ENCODE measurements at places on chromosomes 13 and 19.

DNA sequence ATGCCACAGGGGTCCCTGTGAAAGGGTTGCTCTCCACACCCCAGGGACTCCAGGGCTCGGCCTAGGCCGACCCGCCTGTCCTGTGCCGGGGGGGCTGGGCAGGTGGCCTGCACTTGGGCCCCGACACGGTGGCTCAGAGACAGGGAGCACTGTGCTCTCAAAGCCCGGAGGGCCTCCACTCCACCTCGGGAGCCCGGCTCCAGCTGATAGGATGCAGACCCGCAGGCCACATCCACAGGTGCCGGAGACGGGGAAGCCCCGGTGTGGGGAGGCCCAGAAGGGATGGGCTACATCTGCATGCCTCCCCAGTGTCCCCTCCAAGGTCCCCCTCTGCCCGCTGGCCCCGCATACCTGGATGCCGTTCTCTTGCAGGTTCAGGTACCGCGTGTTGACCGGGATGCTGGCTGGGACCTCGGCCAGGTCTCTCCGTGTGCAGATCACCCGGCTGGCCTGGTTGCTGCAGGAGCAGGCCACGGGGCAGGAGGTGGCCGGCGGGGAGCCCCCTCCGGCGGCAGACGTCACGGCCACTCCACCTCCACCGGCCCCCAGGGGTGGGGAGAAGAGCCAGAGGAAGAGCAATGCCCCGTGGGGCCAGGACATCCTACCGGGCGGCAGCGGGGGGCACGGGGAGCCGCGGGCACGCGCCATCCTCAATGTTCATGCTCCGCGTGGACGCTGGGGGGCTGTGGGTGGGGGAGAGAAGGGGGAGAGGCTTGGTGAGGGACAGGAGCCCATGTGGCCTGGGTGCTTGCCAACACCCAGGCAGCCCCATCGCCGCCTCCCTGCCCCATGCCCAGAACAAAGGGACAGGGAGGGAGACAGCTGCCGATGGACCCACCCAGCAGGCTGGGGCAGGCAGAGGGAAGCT, 19.8 kb downstream of the LRRC4B start:
- no peak for DNase-seq

DNA sequence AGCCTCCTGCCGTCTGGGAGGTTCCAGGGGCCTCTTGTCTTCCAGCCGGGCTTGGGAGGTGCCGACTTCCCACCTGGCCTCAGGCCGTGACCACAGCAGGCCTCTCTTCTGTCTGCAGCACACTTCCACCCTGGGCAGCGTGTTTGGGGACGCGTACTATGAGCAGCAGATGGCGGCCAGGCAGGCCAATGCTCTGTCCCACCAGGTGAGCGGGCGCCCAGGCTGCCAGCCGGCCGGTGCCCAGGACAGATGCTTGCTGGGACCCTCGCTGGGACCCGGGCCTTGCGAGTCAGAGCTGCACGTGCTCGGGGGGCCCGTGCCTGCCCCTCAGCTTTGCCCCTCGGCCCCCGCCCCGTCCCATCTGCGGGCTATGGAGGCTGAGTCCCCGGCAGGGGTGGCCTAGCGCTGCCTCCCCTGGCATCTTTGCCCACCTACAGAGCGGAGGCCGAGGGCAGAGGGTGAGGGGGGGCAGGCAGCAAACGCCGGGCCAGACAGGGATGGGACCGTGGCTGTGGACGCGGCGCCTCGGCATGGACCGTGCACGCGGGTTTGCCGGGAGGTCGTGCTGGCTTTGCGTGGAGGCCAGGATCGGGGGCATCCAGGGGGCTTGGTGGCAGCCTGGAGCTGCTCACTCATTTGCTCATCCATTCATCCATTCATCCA, 16.2 kb downstream of the COMP start:
- DNase-seq, result no peak

DNA sequence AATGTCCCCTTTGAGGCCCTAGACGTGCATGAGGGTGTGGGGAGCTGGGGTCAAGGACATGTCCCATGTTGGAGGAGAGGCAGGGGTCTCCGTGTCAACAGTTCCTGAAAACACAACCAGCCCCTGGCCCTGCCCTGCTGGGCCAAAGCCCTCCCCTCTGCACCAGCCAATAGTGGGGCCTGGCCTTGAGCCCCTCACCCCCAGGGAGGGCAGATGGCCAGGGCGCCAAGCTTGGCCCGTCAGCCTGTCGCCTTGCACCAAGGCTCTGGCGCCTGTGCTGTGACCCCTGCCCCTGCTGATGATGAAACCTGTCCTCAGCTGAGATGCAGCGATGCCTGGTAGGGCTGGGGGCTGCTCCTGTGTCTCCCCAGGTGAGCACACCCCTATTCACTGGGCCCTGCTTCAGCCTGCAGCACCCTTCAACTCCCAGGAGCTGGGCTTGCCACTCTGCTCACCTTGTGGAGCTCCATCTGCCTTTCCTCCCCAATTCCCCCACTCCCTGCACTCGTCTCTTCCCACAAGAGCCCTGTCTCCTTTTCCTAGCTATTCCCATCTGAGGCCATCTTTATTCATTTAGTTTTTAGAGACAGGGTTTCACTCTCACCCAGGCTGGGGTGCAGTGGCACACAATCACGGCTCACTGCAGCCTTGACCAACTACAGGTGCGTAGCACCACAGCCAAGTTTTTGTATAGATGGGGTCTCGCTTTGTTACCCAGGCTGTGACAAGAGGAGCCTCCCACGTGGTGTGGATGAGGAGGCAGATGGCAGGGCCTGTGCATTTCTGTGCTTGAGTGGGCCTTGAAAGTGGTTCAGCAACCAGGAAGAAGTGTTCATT, 2.1 kb upstream of the HAMP start:
- no peak for DNase-seq

GRCh38 chr13:75432045-75432444, 49.9 kb downstream of the TBC1D4 start:
- DNase-seq, result no peak

- DNase-seq, result no peak
Measured at GRCh38 chr13:48249018-48249417, 16.0 kb downstream of the ITM2B start.

DNA sequence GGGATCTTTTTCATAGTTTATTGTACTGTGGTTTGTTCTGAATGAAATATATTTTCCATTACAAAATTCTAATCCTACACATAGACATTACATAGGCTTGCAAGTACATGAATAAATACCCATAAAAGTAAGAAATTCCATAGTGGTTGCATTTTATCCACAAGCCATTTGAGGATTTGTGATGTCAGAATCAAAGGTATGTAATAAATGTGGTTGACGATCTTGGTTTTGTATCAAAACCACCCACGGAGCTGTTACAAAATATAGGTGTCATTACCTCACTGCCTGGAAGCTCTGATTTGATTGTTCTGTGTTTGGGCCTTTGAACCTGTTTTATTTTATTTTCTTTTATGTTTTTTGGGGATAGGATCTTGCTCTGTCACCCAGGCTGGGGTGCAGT, 125.1 kb downstream of the NALCN start:
- no peak for DNase-seq

DNA sequence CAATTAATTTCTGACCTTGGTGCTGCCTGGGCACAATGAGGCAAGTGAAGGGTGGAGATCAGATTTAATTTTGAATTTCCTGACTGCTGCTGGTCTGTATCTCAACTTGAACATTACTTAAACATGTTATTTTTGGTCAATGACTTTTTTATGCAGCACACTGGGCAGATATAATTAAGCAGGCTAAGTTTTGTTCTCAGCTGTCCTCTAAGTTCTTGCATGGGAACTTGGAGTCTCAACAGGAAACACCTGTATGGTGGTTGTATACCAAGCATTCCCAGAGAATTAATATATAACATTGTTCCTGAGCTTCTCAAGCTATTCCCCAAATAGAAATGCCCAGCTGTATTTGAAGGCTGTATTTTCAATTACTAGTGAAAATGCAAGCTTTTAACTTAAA, 113.5 kb upstream of the EDNRB start:
- DNase-seq, result no peak
